ENCODE measurements at places on chromosomes 4 and X.

GRCh38 chrX:32847921-32848320 is 363.4 kb downstream of the DMD start:
- DNase-seq = no peak

DNA sequence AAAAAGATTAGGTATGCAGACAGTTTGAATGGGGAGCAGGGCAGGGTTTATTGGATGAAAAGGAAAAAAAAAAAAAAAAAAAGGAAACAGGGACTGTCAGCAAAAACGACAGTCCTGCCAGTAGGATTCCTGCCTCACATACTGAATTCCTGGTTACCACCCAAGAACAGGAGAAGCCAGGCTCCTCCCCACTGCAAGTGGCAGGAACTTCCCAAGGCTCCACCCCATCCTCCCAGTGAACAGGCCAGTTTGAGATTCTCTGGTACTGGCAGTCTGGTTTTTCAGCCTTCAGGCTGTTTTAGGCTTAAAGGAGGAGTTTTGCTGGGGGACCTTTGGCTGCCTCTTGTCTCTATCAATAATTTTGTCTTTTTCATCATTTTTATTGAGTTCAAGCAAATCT is 360.0 kb upstream of the CXorf51A start:
- DNase-seq = no peak

DNA sequence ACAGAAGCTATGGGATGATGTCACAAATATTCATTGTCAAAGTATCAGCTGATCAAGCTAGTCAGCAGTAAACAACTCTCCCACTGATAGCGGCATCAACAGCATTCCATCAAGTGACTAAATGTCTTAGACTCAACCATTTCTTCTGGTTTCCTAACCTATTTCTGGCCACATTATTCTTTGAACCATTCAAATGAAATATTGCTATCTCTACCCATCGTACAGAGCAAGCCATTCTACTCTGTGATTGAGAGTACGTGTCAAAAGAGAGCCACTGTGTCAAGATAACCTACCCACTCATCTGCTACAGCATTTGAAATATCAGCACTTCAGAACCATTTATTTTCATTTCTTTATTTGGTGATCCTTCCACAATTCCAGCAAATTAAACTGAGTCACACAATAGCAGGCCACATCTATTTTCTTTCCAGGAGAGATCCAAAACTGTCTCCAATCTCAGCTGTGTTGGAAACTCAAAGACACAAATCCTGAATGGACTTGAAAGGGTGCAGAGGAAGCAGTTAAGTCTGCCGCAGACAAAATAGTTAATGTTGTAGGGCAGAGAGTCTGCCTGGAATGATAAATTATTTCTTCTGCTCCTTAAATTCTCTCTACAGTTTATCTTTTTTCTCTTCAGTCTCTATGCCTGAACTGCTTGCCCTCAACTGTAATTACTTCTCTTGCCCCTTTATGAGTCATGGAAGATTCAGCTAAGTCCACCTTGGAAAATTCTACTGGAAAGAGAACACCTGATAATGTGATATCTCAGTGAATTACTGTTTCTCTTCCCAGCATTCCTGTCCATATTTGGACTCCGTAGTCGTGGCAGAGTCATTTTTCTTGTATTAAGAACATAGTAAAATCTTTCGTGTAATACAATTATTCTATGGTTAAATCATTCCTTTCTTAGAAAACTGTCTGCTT is 364.8 kb downstream of the PDGFC start:
- DNase-seq = no peak

DNA sequence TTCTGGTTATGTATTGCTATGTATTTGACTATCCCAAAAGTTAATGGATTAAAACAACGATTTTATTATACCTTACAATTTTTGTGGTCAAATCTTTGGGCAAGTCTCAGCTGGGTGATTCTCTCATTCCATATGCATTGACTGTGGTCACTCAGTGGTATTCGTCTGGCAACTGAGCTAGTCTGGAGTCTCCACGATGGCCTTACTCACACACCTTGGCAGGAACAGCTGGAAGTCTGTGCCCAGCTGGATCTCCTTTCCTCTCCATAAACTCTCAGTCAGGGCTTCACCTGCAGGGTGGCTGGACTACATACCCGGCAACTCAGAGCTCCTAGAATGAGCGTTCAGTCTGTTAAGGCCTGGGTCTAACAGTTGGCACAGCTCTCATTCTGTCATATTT is 141.1 kb upstream of the WDFY3 start:
- no peak for DNase-seq

DNA sequence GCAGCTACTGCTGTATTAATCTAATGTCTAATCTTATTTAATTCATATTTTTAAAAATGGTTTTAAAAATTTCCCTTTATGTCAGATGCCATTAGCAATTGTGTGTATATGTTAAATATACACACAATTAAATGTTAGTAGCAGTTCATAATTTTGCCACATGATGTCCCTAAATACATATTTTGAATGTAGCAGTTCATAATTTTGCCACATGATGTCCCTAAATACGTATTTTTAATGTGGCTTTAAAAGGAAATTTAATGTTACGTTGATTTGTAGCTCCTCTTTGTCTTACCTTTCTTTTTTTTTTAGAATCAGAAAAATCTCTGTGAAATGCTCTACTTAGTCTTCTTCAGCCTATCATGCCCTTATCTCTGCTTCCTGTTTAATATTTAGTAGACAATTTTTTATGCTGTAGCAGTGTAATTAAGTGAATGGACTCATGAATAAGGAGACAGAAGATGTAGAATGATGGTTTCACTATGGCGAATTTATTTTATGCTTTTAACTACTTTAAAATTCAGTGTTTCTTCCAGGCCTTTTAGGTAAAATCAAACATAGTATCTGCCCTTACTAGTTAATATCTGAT is 26.1 kb downstream of the RBM46 start:
- DNase-seq = no peak

DNA sequence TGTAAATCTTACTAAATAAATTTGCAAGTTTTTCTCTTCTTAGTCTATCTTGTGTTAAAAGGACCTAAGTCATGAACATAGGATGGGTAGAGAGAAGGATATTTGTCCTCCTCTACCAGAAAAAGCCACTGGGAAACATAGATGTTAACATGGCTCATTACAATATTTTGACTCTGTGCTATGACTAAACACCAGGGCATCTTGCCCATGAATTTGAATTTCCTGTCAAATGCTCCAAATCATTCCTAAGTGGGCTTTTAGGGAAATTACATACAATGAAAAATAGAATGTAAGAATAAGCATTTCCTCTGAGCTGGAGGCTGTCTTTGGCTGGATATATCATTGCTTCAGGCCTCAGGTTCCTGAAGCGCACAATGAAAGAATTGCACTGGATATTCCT is 39.1 kb downstream of the ANOS1 start:
- no peak for DNase-seq

DNA sequence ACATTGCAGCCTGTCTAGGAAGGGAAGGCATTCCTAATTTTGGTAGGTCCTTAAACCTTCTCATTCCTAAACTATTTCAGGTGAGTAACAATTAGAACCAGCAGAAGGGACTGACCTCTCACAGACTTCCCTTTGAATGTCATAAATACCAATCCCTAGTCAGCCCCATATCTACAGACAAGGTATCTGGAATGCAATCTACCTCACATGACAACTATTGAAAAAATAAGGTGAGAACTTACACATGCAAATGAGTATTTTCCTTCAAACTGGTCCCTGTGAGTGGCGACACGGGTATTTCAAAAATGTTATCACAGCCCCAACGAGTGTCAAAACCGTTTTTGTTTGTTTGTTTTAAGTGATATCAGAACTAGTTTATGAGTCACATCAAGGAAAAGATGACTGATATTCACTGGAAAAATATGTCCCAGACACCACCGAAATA is 102.4 kb upstream of the VCX2 start:
- DNase-seq = no peak
